ENCODE measurements at places on chromosomes 1 and 21.
A peak's percentile ranks its signal among the peaks of the same experiment; 100 is the strongest.

DNA sequence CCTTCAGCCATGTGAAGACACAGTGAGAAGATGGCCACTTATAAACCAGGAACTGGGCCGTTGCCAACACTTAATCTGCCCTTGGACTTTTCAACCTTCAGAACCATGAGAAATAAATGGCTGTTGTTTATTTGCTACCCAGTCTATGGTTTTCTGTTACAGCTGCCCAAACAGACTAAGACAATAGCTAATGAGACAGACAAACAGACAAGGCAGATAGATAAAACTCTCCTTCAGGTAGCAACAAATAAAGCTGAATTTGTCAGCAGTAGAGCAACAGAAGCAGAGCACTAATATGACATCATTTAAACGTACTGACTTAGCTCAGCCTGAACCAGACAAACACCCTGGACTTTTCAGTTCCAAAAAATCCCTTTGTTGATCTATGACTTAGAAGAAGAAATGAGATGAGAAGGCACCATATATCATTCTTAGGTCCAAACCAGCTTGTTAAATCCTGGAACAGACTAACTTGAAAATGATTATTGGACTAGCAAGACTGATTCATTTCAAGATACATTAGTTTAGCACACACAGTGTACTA, 27.0 kb downstream of the ZZZ3 start:
- DNase-seq = no peak

DNA sequence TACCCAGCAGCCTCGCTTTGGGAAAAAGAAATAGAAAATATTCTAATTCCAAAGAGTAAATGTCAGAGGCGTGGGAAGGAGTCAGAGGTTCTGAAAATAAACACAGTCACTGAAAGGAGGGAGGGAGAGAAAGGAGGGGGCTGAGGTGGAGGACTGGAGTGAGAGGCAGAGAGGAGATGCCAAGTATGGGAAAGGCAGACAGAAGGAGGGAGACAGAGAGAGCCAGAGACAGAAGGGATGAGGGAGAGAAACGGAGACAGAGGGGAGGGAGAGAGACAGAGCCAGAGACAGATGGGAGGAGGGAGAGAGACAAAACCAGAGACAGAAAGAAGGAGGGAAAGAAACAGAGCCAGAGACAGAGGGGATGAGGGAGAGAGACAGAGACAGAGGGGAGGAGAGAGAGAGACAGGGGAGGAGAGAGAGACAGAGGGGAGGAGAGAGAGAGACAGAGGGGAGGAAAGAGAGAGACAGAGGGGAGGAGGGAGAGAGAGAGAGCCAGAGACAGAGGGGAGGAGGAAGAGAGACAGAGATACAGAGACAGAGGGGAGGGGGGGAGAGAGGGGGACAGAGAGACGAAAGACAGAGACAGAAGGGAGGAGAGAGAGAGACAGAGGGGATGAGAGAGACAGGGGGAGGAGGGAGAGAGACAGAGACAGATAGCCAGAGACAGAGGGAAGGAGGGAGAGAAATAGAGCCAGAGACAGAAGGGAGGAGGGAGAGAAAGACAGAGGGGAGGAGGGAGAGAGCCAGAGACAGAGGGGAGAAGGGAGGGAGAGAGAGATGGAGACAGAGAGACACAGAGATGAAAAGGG, 525.5 kb downstream of the MATN1 start:
- DNase-seq = no peak

DNA sequence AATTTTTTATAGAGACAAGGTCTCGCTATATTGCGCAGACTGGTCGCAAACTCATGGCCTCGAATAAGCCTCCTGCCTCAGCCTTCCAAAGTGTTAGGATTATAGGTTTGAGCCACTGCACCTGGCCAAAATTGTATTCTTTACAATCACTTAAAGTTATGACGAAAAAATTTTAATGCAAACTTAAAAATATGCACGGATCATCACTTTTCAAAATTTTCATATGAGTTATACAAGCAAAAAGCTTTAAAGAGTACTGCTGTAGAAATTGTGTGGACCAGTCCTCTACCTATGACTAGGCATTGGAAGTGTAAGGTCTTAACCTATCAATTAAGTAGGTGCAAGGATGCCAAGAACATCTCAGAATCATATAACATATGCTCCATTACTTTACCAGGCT, 34.9 kb downstream of the COP1 start:
- no peak for DNase-seq

DNA sequence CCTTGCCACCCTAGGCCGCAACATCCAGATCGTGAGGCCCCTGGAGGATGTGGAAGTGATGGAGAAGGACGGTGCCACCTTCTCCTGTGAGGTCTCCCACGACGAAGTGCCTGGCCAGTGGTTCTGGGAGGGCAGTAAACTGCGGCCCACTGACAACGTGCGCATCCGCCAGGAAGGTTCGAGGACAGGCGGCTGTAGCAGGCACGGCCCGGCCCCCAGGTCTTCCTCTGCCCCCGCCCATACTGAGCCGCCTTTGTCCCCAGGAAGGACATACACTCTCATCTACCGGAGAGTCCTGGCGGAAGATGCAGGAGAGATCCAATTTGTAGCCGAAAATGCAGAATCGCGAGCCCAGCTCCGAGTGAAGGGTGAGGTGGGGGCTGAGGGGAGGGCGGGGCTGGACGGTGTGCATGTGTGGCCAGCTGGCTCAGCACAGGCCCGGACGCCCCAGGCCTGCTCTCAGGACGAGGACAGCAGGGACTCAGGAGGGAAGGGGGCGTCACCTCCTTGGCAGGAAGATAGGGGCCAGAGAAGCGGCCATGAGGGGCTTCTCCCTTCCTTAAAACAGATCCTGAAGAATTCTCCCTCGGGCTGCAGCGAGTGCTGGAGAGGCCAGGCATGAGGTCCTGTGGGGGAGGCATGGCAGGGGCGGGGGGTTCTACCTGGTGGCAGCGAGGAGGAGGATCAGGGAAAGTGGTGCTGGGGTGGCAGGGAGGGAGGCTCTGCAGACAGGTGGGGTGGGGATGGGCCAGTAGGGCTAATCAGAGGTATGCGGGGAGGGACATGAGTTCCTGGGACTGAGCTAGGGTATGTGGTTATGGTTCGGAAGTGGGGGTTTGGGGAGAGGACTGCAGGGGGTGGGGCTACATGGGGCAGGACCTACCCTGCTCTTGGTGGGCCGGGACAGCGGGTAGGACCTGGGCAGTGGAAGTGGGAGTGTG, 69.9 kb downstream of the OBSCN start:
- DNase-seq = no peak

DNA sequence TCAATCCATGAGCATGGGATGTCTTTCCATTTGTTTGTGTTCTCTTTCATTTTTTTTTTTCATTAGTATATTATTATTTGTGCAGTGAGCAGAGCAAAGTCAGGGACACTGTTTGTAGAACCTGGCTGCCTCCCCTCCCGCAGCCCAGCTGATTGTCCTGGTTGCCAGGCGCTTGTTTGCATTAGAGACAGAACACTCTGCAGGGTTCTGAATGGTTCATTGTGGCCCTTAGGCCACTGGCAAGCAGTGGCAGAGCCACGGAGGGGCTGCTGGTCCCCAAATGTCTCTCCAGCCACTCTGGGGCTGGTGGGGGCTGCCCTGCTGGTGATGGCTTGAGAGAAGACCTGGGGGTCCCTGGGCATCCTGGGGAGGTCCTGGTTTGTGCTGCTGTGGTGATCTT, 29.0 kb downstream of the ETS2 start:
- DNase-seq = no peak

DNA sequence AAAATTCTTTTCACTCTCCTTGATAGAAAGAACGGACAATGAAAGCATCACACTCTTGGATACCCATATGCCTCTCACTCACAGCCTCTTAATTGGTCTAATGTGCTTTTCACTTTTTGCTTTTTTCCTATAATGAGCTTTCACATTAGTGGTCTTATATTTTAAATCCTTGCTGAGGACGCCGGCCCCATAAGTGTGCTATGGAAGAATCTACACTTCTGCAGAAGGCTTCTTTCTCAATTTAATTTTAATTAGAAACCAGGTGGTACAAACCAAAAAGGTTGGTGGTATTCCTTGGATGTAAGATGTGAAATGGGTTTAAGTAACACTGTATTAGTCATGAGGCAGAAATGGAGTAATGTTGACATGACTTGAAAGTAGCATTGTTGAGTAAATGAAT, 190.6 kb upstream of the NFIA start:
- no peak for DNase-seq

DNA sequence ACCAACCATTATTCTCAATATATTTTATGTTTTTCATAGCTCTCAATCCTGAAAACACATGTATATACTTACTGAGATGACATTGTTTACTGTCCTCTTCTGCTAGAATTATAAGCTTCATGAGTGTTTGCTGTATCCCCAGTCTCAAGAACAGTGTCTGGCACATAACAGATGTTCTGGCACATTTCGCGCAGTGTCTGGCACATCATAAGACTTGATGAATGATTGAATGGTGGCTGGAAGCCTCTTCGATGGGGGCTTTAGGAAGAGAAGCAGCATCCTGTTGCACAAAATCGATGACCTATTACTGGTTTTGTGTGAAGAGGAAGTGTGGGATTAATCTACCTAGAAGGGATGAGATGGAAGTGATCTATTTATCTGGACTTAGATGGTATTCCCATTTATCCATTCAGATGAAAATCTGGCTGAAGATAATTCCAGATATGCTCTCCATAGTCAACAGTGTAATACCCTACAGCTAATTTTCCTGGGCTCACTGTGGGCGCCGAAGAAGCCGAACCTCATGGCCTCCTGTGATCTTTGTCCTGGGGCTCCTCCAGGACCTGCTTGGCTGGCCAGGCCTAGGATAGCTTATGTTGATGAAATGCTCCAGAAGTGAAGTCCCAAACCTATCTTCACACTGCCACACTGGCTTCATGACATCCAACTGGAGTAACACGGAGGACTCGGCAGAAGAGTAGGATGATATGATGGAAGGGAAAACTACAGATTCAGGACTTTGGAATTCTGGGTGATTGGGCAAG, 26.5 kb downstream of the CD34 start:
- no peak for DNase-seq

- no peak for DNase-seq
Observed at GRCh38 chr1:59026472-59026948, 242.7 kb upstream of the JUN start.

DNA sequence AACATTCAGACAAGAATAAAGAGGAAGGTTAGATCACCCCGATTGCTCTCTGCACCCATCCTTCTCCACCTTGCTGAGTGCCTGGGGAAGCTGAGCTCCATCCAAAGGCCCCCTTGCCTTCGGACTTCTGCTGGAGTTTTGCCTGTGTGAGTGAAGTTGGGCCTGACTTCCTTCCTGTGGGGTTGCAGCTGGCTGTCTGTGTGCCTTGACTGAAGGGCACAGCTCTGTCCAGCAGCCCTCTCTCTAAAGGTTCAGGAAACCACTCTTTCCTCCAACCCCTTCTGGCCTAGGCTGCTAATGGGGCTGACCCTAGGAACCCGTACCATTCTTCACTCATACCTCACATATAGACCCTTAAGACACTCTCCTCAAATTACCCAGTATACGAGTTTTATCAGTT, 173.4 kb upstream of the HMCN1 start:
- DNase-seq = peak; percentile 70

- DNase-seq = no peak
Observed at GRCh38 chr1:19028110-19028509, 71.6 kb upstream of the IFFO2 start.

DNA sequence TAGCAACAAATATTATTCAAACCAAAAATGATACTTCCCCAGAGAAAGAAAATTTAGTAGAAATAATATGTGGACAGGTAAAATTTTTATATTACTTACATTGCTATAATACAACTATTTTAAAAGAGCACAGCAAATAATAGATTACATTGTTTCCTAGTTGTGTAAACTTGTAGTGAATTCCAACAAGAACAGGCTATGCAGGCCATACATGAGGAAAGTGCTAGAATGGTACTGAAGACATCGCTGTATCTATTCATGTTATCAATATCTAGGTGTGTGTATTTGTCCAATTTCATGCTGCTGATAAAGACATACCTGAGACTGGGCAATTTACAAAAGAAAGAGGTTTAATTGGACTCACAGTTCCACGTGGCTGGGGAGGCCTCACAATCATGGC, 47.9 kb upstream of the ADGRL2 start:
- DNase-seq = no peak

GRCh38 chr21:32900814-32901213, 124.9 kb upstream of the OLIG2 start:
- DNase-seq = no peak

DNA sequence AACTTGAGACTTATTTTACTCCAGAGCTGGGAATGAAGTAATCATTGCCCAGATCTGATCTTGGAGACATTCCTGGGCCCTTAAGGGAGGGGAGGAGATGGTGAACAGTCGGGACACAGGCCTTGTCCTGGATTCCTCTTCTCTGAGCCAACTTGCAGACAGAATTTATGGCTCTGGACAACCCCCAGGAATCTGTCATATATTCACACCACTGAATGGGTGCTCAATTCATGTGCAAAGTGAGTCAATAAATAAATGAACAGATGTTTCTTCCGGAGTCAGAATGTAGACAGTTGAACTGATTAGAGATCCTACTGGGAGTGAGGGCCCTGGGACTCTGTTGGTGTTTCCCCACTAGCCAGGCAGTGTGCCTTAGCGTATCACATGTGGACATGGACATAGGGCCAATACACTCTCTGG, 2.6 kb downstream of the TUFT1 start:
- DNase-seq = no peak
